ENCODE measurements at places on chromosomes 12 and 14.
A peak's percentile ranks its signal among the peaks of the same experiment; 100 is the strongest.

DNA sequence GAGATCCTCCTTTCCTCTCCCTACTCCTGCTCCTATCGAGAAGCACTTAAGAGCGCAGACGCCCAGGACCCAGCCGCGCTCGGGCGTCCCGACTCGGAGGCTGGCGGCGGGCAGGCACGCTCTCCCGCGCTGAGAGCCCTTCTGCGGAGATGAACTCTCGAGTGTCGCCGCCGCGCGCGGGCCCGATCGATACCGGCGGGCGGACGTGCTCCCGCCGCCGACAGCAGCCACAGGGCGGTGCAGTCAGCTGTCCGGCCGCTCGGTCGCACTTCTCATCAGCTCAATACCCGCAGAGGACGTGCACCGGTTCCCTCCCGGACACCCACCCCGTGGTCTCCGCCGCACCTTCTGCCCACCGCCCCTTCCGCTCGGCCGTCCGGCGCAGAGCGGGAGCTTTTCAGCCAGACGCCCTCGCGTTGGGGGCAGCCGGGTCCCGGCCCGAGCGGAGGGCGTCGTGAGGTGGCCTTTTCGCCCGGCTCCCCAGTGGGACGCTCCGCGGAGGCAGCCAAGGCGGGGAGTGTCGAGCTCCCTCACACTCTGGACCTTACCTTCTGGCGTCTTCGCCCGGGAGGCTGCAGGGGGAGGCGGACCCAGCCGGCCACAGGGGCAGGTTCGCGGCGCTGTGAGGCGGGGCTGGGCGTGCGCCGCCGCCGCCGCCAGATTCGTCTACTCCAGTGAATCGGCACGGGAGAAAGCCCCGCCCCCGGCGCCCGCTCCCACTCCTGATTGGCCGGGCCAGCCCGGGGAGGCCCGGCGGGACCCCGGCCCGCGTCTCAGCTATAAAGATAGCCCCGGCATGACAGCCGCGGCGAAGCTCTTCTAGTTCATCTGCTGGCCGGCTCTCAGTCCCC, at the start of gene INSM2:
Gene INSM2 (plus strand): TSS at position 808 of the 851 bp plus-strand sequence. CDS start 89 bp downstream, outside the sequence.
- DNase-seq: peak; percentile 83

- DNase-seq: no peak
Observed at GRCh38 chr12:50620109-50620977, 115.6 kb downstream of the DIP2B start.

- DNase-seq: no peak
Observed at GRCh38 chr12:47277972-47278448, 198.3 kb upstream of the AMIGO2 start.

DNA sequence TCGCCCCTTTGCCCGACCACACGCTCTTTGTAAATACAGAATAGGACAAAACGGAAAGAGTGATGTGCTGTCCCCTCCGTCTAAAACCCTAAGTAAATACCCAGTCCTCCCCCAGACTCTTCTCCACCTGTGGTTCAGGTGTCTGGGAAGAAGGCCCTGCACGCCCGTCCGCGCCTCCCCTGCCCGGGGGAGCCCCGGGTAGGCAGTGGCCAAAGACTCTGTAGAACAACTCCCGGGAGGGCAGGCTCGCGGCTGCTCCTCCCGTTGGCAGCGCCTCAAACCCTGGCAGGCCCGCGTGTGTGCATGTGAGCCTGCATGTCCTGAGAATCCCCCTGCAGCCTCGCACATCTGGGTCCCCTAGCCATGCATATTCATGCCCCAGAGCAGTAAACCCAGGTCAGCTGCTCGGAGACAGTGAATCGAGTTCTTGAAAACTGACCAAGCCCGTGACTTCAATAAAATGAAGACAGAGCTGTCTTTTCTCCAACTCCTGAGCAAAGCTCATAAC, 165.8 kb downstream of the MON2 start:
- DNase-seq: no peak

DNA sequence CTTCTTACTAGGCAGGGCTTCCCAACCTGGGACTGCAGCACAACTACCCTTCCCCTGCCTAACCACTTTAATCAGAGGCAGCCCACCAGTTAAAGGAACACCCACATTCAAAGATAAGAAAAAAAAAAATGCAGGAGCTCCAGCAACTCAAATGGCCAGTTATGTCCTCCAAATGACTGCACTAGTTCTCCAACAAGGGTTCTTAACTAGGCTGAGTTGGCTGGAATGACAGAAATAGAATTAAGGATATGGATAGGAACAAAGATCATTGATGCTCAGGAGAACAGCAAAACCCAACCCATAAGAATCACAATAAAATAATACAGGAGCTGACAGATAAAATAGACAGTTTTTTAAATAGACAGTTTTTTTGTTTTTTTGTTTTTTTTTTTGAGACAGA, 154.2 kb downstream of the PLCZ1 start:
- DNase-seq: no peak

GRCh38 chr12:120928864-120929652, 24.9 kb upstream of the SPPL3 start:
- peak; percentile 34 for DNase-seq

DNA sequence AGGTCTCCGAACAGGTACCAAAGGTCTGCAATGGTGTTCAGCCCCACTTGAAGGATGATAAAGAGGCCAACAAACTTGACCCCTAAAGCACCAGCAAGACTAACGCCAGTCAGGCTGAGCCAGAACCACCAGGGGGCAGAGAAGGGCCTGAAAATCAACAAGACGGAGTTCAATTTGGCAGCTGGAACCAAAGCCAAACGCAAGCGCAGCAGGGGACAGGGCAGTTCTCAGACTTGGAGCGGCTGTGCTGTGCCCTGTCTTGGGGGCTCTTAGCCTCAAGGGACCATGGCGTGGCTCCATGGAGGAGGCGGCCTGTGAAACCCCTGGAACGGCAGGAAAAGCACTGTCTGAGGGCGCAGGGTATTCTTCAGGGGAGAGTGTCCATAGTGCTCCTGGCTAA, 19.6 kb downstream of the POMT2 start:
- DNase-seq: peak; percentile 58

DNA sequence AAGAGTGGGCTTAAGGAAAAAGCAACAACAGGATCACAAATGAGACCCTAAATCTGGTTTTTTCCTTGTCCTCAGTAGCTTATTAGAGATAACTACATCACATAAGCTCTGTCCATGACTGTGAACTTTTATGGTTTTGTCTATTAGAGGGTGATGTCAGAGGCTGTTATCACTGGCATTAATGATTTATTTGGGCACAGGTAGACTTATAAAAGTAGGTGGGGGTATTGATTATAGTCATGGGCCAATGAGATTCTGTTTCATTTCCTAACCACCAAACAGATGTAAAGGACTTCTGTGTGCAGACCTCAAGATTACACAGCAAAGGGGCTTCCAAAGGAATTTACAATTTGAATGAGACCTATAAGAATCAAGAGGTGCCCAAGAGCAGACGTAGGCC, 316.4 kb downstream of the NRXN3 start:
- DNase-seq: no peak

- no peak for DNase-seq
Observed at GRCh38 chr14:67764496-67764895, 51.9 kb downstream of the ZFYVE26 start.

DNA sequence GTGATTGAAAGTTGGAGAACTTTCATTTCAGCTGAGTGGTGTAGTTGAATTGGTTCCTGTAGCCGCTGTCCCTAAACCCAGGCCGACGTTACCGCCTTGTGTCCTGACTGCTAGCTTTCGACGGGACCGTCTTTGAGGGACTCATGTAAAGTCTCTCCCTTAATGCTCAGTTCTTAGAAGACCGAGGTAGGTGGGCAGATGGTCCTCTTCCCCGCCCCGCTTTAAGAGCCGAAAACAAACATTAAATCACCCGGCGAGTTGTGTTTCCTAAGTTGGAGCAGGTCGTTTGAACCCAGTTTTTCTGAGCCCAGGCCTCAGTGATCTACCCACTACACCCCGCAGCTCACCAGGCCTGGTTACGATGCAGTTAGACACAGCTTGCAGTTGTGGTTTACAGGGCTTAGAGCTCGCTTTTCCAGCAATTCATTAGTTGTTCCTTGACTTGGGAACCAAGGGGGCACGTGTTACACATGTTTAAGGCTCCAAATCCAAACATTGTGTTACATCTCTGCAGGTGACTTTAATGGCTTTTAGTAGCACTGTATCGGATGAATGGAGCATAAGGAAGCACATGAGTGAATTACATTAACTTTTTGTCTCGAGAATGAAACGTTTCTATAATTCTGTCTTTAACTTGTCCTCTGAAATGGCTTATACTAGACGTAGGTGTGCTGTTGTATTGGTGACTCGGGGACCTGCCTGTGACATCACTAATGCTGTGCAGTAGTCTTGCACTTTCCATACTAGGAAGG, 790 bp downstream of the NEDD1 start:
- no peak for DNase-seq

- no peak for DNase-seq
Observed at GRCh38 chr14:69073915-69074314, 79.0 kb downstream of the DCAF5 start.

GRCh38 chr12:117727301-117727700, 241.5 kb downstream of the KSR2 start:
- DNase-seq: no peak

All from right kidney (tissue), 9 donors.